ENCODE measurements at places on chromosomes 1 and 21.
A peak's percentile ranks its signal among the peaks of the same experiment; 100 is the strongest.

DNA sequence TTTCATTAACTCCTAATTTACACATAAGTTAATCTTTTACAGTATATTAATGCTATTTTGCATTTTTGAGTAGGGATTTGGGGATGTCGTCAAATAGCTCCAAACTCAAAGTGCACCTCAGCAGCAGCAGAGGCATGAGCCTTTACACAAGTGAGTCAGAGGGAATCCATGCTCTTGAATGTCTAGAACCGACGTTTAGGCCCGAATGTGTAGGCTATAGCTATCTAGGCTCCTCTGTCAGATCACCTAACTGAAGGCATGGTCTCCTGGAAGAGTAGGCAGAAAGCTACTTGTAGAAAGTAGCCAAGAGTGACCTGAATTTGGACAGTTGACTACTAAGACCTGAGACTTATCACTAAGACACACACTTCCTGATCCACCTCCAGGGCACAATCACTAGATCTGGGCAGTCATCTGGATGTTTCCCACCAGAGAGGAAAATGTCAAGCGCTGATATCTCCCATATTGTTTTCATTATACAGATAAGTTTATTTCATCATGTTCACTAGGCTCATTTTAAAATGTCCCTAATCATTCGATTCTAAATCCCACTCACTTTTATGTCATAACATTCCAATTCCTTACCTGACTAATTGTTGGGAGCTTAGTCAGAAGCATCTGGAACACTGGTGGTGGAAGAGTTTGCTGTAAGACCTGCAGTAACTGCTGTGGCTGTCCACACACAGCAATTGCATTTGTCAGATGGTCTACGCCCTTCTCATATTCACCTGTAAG is 15.3 kb downstream of the TOMM20 start:
- no peak for DNase-seq

- no peak for DNase-seq
These were observed 2.3 kb downstream of the ADGRB2 start for GRCh38 chr1:31761883-31762282.

DNA sequence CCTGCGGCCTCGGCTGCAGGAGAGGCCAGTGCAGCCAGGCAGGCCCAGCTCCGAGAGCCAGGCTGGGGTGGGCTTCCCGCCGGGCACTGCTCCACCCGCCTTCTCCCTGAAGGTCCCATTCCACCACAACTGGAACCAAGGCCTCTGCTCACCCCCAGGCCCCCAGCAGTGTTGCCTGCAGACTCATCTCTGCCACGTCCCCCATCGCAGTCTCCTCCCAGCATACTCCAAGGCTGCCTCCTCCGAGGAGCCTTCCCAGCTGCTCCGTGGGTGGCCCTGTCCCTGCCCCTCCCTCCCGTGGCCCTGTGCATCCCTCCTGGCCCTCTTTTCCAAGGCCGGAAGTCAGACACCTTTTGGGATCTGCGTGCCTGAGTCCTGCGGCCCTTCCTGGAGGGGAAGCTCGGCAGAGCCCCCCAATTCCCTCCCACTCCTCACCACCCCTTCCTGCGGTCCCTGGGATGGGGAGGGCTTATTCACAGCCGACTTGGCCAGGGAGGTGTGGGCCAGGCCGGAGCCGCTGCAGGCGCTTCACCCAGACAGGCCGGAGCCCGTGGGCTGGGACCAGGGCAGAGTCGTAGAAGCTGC is 47.6 kb downstream of the SLX9 start:
- no peak for DNase-seq

GRCh38 chr1:214552174-214552608 is 789 bp upstream of the PTPN14 start:
- DNase-seq = no peak

- no peak for DNase-seq
These were observed 2.5 kb upstream of the BCL10 start for GRCh38 chr1:85278853-85279314.

- no peak for DNase-seq
These were observed 6.6 kb upstream of the TRAF3IP3 start for GRCh38 chr1:209749205-209749604.

GRCh38 chr1:91026777-91027176 is 4.9 kb upstream of the ZNF644 start:
- no peak for DNase-seq

DNA sequence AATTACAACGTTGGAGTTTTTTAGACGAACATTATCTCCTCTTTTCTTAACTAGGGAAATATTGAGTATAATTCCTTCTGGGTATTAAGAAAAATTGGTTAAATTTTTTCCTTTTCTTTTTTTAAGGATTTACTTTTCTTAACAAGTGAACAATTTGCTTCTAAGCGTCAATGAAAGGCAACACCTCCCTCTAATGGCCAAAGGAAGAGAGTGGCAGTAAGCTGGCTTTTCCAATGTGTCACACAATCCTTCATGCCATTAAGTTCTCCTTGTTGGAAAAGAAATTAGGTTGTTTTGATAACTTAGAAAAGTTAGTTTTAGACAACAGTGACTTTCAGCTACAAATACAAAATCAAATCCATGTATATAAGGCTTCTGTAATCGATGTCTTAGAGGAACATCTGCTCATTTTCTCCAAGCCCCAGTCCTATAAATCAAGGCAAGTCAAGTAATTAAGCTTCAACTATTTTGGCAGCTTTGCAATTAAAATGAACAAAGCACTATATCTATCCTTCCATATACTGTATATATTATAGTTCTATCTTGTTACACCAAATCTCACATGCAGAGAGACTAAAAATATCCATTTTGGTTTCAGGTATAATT is 62.8 kb downstream of the EDEM3 start:
- no peak for DNase-seq

GRCh38 chr1:247330548-247331171 is 1.0 kb downstream of the ZNF496 start:
- no peak for DNase-seq

DNA sequence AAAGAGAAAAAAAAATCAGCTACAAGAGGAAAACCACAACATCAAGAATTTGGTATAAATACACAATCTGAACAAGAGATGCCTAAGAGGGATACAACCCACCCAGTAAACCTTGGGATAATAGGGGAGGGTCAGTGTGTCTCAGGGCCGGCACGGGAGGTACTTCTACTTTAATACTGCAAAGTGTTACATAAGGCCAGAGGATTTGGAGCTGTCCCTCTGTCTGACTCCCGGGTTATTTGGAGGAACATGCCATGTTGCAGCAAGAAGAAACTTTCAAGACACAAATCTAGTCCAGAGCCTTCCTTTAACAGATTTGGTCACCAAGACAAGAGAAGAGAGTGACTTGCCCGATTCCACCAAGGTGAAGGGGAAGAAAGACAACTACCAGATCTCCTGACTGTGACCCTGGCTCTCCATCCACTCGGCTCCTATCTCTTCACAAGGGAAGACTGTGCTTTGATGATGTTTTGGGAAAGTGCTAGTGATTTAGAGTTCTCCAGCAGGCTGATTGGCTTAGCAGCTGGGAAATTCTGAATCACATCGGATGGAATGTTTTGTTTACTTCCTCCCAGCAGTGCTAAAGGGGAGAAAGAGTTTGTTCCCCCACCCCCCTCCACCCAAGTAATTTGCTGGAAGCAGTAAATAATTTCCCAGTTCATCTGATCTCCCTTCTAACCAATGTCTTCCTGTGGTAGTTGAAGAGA is 29.3 kb downstream of the SGIP1 start:
- no peak for DNase-seq

DNA sequence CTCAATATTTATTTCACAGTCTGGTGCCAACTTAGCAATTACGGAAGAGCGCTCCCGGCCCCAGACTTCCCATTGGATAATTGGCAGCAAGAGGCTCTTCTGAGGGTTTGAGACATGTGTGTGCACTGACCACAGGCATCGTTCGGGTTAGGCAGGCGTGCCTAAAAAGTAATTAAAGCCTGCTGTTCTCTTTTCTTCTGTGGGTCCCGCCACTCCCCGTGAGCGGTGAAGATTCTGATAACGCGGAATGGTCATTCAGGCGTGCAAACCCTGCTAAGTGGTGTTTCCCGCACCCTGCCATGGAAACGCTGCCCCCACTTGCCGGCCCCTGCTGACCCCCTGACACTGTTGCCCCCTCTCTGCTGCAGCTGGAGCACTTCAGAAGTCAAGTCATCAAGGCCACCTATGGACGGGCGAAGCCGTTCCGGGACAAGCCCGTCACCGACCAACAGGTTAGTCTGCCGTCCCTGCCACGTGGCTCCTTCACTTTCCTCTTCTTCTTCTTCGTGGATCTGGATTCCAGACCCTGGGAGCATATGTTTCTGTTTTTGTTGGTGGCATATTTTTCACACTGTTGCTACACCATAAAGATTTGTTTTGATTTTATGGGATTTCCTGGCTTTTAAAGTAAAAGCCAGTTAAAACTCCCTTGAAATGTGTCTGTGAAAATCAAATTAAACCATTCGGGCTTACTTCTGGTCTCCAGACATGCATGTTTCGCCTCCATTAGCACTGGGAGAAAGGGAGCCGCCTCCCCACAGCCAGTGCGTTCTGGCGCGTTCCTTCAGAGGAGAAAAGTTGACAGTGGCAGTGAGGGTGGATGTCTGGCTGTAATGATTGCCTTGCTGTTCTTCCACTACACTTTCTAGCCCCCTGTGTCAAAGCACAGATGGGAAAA is 79.9 kb downstream of the FHAD1 start:
- no peak for DNase-seq

DNA sequence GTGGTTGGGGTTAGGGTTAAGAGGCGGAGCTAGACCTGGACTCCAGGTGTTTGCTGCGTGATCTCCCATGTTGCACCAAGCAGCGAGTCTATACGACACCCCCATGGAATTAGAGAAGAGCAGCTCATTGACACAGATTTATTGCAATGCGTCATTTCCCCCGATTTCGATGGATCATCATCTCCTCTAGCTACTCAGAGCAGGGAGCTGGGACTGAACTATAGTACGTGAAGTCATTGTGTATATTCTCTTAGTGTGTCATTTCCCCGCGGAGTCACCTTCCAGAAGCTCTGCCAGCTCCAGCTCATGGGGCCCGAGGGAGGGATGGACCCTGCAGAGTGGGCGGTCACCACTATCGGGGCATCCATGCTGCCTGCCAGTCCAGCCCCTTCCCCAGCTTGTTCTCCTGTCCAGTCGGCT is 7.5 kb upstream of the C2CD2 start:
- no peak for DNase-seq

GRCh38 chr1:84996846-84997666 is at the start of gene MCOLN2:
TSS of gene MCOLN2 (minus strand) at chr1:84997113. CDS start at chr1:84996872, 241 bp downstream.
- peak; percentile 42 for DNase-seq

- DNase-seq = no peak
These were observed 95.4 kb downstream of the PTPRU start for GRCh38 chr1:29331729-29332128.

DNA sequence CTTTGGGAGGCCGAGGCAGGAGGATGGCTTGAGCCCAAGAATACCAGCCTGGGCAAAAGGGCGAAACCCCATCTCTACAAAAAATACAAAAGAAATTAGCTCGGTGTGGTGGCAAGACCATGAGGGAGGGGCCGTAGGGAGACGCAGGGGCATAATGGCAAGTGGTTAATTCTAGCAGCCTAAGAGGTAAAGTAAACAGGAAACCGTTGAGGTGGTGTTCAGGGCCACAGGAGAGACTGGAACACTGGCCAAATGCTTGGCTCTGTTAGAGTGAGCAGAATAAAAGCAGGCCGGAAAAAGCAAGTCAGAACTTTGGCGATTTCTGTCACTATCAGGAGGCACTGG is 89.2 kb downstream of the RIPK4 start:
- no peak for DNase-seq

- peak; percentile 23 for DNase-seq
These were observed 7.4 kb downstream of the WDR77 start for GRCh38 chr1:111441573-111442192.

DNA sequence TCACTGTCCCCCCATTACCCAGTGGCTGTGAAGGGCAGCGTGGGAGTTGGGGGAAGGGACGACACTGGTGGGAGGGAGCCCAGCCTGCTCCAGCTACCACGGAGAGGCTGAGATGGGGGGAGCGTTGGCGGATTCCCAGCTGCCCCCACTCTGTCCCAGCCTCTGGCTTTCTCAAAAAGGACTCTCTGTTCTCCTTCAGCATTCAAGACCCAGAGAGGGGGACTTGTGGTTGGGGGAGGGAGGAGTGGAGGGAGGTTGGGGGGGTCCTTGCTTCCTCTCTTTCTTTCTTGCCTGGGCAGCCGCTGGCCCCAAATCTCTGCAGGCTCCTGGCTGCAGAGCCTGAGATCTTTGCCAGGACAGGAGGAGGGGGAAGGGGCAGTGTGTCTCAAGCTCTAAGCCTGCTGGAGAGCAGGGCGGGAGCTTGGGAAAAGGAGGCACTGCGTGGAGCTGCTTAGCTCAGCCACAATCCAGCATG is 2.2 kb downstream of the ATP1A2 start:
- DNase-seq = no peak

GRCh38 chr1:180197231-180197630 is 32.8 kb upstream of the LHX4 start:
- no peak for DNase-seq

DNA sequence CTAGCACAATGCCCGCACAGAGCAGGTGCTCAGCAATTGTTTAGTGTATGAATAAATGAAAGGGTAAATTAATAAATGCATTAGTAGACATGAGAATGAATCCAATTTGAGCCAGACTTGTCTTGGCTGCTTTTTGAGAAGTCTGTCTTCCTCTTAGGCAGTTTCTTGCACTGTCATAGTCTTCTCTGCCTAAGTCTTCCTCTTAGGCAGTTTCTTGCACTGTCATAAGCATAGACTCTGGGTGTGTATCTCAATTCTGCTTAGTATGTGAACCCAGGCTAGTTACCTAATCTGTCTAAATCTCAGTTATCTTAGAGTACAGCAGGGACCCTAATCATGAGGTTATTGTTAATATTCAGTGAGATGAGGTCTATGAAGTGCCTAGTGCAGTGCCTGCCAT is 27.2 kb downstream of the NHLH2 start:
- DNase-seq = no peak

GRCh38 chr1:23673086-23673813 is 18.4 kb upstream of the RPL11 start:
- DNase-seq = no peak

GRCh38 chr21:45202889-45203288 is 84.8 kb downstream of the POFUT2 start:
- no peak for DNase-seq

- no peak for DNase-seq
These were observed 49.0 kb upstream of the CLIC4 start for GRCh38 chr1:24696041-24696755.

- no peak for DNase-seq
These were observed 72.6 kb downstream of the SGIP1 start for GRCh38 chr1:66606362-66607065.

GRCh38 chr1:225449261-225449660 is 21.4 kb upstream of the LBR start:
- no peak for DNase-seq

DNA sequence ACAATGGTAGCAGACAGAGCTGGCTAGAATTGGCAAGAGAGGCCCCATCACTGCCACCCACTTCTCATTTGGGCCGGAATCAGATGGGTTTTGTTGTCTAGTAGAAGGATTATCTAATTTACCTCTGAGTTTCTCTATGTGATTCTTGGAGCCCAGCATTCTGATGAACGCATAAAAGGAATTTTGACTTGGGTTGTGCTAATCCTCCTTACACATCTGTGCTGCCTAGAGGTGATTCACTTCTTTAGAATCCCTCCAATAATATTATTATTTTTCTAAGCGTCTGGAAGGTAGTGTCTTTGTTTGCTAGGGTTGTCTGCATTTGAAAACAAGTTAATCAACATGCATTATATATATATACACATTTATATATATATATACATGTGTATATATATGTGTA is 118.1 kb downstream of the RUNX1 start:
- DNase-seq = no peak

Measured in activated naive CD4-positive, alpha-beta T cell (primary cell).